ENCODE measurements at places on chromosomes 1 and 21.

DNA sequence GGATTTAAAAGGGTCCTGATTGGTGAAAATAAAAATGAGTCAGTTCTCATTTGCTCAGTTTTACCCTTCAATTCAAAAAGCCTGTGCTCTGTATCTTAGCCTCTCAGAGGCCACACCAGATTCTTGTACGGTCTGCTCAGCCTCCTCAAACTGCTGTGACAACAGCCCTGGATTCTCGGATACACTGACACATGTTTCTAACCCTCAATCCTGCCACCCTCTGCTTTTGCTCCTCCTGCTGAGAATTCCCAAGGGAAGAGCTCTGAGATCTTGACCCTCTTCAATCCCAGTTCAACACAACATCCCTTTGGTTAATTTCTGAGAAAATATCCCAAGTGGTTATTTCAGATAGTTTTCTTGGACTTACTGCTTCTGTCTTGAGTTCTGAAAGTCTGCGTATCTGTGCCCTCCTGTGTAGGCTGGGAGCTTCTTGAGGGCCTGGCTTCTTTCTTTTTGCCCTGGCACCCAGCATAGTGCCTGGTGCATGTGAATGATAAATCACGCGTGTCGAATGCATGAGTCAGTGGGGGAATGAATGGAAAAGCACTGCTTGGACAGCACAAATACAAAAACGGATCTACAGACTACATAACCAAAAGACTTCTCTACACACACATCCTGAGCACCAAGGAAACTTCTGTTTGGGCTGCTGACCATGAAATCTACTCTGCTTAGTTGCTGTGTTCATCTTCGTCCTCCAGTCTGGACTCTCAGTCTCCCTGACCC is 24.5 kb downstream of the IRF2BP2 start:
- H3K4me3 ChIP-seq = no peak overlapping the region
- H3K27ac ChIP-seq = peak overlapping the region; percentile 67
- peaks cover 41% of the 10 kb centered on the region for H3K4me1 ChIP-seq
- no peaks in the 10 kb centered on the region for H3K36me3 ChIP-seq
- H3K27me3 ChIP-seq = no peaks in the 10 kb centered on the region

GRCh38 chr1:27033043-27033746 is 20.5 kb upstream of the TENT5B start:
- H3K4me1 ChIP-seq = peaks cover 11% of the 10 kb centered on the region
- DNase-seq = no peak
- no peak overlapping the region for H3K27ac ChIP-seq
- H3K4me3 ChIP-seq = no peak overlapping the region
- no peaks in the 10 kb centered on the region for H3K27me3 ChIP-seq

DNA sequence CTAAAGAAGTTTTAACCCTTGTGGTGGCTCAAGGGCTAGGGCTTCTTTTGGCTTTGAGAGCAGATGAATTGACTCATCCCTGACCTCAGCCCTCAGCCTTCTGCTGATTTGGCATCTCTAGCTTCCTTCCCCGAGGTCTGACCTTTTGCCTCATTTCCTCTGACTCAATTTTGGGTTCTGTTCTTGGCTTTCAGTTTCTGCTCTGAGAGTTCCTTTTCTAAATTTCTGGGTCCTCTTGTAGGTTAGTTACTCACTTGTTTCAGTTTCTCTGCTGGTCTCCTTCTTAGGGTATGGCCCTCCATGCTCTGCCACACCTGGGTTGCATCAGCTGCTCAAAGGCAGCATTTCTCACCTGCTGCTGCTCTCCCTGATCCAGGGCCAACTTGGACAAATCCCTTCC is 19.4 kb downstream of the PDE4B start:
- H3K4me3 ChIP-seq = no peak overlapping the region
- H3K4me1 ChIP-seq = peaks cover 3% of the 10 kb centered on the region
- no peaks in the 10 kb centered on the region for H3K36me3 ChIP-seq
- H3K27ac ChIP-seq = no peak overlapping the region

- H3K4me3 ChIP-seq = no peak overlapping the region
- H3K4me1 ChIP-seq = peaks cover 49% of the 10 kb centered on the region
- DNase-seq = no peak
- H3K27me3 ChIP-seq = no peaks in the 10 kb centered on the region
- no peaks in the 10 kb centered on the region for H3K36me3 ChIP-seq
- no peak overlapping the region for H3K27ac ChIP-seq
Measured at GRCh38 chr1:203271018-203271743, 34.1 kb upstream of the BTG2 start.

DNA sequence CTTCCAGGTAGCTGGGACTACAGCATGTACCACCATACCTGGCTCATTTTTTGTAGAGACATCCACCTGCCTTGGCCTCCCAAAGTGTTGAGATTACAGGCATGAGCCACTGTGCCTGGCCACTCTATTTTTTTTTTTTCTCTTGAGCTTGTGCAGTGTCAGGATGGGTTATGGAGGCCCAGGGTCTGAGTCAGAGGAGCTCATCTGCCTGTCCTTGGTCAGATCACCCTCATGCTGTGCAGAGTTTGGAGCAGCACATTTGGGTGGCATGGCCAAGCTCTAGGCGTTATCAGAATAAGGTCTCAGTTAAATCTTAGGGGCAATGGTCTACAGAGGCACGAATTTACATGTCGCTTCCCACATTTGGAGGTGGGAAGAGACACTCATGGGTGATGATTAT is 16.9 kb downstream of the METTL13 start:
- no peak overlapping the region for H3K27ac ChIP-seq
- H3K27me3 ChIP-seq = no peaks in the 10 kb centered on the region
- H3K4me1 ChIP-seq = no peaks in the 10 kb centered on the region
- peaks cover 30% of the 10 kb centered on the region for H3K36me3 ChIP-seq

DNA sequence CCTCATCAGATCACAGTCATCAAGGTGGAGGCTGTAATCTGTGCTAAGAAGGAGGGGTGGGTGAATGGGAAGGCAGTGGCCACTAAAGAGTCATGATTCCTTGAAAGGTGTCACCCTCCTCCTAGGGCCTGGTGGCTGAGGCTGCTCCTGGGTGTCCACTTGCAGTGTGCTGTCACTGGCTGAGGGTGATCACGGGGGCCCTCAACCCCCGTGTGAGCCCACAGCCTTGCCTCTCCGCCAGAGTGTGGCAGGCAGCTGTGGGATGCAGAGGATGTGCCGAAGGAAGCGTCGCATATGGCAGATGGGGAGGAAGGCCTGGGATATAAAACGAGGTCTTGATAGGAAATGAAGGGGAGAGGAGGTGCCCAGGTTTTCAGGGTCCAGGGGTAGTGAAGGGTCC is 476.5 kb downstream of the PTPRU start:
- H3K27ac ChIP-seq = no peak overlapping the region
- no peak overlapping the region for H3K4me3 ChIP-seq
- no peak for DNase-seq
- H3K36me3 ChIP-seq = no peaks in the 10 kb centered on the region

- H3K27me3 ChIP-seq = no peaks in the 10 kb centered on the region
- no peak overlapping the region for H3K4me3 ChIP-seq
- H3K27ac ChIP-seq = no peak overlapping the region
- DNase-seq = no peak
- no peaks in the 10 kb centered on the region for H3K4me1 ChIP-seq
- H3K36me3 ChIP-seq = no peaks in the 10 kb centered on the region
Measured at GRCh38 chr1:215603319-215603718, 36.2 kb downstream of the KCTD3 start.

GRCh38 chr1:17549384-17549783 is 9.9 kb downstream of the ARHGEF10L start:
- no peak for DNase-seq
- peaks cover 7% of the 10 kb centered on the region for H3K36me3 ChIP-seq
- H3K27me3 ChIP-seq = no peaks in the 10 kb centered on the region
- H3K4me1 ChIP-seq = peaks cover 48% of the 10 kb centered on the region
- H3K27ac ChIP-seq = no peak overlapping the region

GRCh38 chr1:93629101-93630059 is 52.3 kb downstream of the BCAR3 start:
- DNase-seq = peak; percentile 86
- H3K4me1 ChIP-seq = peaks cover 9% of the 10 kb centered on the region
- peaks cover 5% of the 10 kb centered on the region for H3K27me3 ChIP-seq
- no peak overlapping the region for H3K27ac ChIP-seq
- no peaks in the 10 kb centered on the region for H3K36me3 ChIP-seq

DNA sequence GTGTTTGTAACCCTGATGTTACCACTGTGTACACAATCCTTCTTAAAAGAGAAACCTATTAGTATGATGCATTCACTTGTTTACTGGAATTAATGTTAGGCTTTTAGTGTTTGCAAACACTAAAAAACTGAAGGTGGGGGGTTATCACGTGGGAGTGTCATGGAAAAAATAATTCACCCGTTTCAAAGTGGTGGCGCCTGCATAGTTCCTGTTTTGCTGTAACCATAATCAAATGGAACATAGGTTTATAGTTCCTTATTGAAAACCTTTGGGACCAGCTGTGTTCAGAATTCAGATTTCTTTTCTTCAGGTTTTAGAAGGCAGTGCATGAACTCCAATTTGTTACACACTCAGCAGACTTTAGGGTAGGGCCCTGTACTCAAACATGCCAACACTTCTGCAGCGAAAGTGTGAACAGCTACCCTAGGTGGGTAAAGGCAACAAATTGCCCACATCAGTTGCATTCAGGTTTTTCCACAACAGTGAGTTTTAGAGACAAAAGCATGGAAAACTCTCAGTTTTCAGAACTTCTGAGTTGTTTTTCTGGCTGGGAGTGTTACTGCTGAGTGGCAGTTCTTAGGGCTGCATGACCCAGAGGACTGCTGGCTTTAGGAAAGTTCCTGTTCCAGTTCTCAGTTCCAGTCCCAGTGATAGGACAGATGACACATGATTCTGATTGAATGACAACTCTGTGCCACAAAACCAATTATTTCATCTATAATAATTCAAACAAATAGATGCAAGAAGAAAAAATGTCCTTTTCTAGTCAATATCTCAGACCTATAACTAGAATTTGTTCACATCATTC is 29.1 kb upstream of the IVNS1ABP start:
- H3K36me3 ChIP-seq = no peaks in the 10 kb centered on the region
- no peaks in the 10 kb centered on the region for H3K27me3 ChIP-seq
- H3K27ac ChIP-seq = no peak overlapping the region
- no peak overlapping the region for H3K4me3 ChIP-seq
- DNase-seq = no peak
- peaks cover 3% of the 10 kb centered on the region for H3K4me1 ChIP-seq

DNA sequence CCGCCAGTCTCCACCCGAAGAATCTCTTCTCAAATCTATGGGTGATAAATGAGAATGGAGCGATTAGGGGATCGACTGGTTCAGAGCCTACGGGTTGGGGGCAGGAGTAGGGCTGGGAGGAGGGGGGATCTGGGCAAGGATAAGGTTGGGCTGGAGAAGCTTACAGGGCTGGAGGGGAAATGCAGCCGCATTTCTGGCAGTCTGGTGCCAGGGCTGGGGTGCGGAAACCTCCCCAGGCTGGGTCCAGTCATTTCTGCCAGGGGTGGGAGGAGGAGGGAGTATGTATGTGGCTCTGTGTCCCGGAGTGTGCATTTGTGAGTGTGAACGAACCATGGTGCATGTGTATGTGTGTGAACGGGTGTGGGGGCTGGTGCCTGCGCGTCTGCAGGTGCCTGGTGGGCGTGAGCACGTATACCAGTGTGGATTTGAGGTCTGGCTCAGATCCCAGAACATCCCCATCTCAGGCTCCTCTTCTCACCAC is 10.2 kb downstream of the C1orf216 start:
- H3K4me3 ChIP-seq = peak overlapping the region; percentile 47
- peaks cover 7% of the 10 kb centered on the region for H3K36me3 ChIP-seq
- no peaks in the 10 kb centered on the region for H3K27me3 ChIP-seq
- H3K4me1 ChIP-seq = peaks cover 16% of the 10 kb centered on the region
- peak; percentile 71 for DNase-seq
- no peak overlapping the region for H3K27ac ChIP-seq

DNA sequence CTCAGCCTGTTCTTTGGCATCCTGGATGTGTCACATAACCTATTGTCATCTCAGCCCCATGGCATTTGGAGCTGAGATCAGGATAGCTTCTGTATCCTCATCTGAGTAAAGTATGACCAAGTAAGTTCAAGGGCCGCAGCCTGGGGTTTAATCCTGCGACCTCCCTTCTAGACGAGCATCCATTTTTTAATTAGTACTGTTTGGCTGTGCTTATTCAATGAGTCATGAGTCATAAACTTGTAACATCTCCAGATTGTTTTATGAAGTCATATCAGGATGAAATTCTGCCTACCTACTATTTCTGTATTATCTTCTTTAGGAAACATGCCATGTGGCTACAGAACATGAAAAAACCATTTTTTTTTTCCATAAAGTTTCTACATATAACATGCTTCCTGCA is 119.1 kb downstream of the ERG start:
- no peak for DNase-seq
- H3K27me3 ChIP-seq = no peaks in the 10 kb centered on the region
- no peaks in the 10 kb centered on the region for H3K36me3 ChIP-seq
- H3K27ac ChIP-seq = no peak overlapping the region
- no peak overlapping the region for H3K4me3 ChIP-seq

- H3K27me3 ChIP-seq = no peaks in the 10 kb centered on the region
- DNase-seq = no peak
- H3K4me3 ChIP-seq = no peak overlapping the region
- H3K4me1 ChIP-seq = no peaks in the 10 kb centered on the region
- H3K27ac ChIP-seq = no peak overlapping the region
- no peaks in the 10 kb centered on the region for H3K36me3 ChIP-seq
Measured at GRCh38 chr1:94383966-94384408, 34.2 kb upstream of the ABCD3 start.
